ENCODE measurements at places on chromosomes 6 and 20.

DNA sequence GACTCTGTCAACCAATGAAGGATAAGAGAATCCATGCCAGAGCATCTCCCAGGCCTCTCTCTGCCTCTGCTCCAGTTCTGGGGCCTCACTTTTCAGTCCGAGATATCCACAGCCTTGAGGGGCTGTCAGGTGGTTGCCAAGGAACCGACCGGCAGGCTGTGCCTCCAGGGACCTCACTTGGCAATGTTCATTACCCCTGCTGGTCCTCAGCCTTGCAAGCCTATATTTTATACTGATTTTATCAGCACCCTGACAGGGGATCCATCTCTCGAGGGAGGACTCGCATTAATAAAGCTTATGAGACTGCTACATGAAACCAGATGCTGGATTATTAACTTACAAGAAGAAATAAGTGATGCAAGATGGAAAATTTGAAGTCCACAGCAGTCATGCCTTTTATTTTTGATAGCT lies 39.9 kb downstream of the TMC2 start:
- no peak for DNase-seq

DNA sequence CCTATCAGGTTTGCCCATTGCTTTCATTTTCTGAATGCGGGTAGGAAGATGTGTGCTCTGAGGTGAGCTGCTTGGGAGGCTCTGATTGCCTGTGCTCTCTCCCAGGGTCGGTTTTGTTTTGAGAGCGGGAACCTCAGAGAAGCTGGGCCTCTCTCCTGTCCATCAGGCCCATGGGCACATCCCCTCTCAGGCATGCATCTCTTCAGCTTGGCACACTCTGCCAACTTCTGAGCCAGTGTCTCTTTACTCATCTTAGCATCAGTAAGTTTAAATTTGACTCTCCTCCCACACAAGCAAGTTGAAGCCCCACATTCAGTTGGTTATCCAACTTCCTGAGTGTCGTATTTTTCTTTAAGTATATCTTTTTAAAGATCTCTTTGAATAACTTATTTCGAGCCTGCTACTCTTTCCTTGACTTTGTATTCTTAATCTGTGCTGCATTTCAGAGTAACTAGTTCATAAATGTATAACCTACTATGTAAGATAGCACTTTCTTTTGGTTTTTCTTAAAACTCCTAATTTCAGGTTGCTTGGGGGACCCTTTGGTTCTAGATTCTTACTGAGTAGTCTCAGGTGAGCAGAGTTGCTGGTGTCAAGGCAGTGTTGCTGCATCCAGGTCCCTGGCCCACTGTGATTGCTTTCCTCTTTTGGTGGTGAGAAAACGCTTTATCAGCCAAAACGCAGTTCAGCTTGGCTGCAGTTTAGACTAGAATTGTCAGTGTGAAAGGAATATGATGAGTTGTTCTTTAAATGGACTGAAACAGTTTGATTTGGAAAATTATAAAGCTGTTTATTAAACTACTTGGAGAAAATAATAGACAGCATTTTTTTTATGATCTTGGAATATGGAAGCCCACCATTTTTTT lies 54.8 kb downstream of the SNX9 start:
- no peak for DNase-seq

DNA sequence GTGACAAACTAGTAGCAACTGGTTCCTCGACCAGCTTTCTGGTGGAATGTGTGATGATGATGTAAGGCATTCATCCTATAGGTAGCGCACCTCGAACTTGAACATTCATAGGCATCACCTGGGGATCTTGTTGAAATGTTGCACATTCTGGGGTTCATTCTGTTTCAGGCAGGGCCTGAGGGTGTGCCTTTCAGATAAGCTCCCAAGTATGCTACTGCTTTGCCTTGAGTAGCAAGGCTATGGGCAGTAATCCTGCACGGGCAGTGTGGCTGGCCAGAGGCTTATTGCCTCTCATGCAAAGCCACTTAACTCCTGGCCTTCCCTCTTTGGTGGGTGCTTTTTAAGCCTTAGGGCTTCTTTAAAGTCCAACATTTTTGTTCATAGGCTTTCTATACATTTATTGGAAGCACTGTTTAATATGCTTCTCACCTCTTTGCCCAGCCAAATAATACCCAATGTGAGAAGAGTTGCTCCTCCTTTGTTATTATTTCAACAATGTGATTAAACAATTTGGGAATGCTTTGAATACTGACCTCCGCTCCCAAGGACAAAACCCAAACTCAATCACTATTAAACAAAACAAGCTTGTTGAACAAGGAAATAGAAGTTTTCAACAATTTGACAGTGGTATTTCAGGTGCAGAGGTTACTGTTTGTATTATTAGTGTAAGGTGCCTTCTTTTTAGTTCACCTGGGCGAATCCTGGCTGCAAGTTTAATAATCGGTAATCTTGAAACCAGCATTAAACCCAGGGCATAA lies 57.5 kb downstream of the JARID2 start:
- DNase-seq, result no peak

- DNase-seq, result no peak
These were observed 17.2 kb downstream of the ZBTB2 start for GRCh38 chr6:151374036-151374683.

DNA sequence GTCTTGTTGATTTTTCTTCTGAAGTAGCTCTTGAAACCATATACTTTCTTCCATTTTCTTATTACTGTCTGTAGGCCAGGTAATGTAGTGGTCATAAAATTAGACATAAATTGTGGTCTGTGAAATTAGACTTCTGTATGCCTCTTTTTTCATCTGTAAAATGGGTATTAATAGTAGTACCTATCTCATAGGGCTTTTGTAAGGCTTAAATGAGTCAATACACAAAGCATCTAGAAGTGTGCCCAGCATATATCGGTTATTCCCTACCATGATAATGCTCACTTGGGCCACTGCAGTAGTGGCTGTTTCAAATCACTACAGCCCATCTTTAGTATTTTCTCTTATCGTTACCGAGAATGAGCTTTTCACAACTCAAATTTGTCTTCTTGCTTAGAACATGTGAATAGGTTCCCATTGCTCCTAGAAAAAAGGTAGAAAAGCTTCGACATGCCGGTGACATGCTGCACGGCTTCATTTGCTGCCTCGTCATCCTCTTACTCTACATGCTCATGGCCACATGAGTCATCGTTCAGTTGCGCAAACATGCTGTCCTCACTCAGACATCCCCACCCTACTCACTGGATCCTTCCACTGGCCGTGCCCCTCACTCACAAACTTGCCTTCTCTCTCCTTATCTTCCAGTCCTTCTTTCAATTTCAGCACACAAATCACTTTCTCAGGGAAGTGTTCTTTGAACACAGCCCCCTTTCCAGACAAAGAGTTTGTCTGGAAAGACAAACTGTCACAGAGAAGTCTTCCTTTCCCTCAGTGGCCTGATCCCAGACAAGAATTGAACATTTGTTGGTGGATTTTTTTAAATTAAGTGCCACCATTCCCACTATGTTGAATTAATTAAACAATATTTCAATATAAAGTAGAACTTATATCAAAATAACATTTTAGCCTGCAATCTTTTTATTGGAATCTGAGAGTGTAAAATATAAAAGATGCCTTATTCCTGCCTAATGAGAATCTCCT lies 32.2 kb upstream of the ERVFRD-1 start:
- DNase-seq, result no peak

GRCh38 chr6:89500611-89501010 lies 67.7 kb downstream of the ANKRD6 start:
- DNase-seq, result no peak

GRCh38 chr6:53009056-53009455 lies 14.0 kb upstream of the GSTA4 start:
- DNase-seq, result no peak

DNA sequence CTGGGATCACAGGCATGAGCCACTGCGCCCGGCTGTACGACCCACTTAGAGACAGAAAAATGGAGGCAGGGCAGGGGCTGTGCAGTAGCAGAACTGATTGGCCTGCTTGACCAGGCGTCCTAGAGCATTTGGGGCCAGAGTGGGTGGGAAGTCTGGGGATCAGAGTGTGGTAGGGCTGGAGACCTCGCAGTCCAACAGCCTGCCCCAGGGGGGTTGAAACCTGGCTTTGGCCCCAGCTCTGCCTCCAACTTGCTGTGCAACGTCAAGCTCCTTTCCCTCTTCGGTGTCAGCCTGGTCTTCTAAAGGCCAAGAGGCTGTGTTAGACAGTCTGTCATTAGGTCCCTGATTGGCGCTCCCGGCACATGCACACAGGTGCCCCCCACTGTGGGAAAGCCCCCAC lies 15.3 kb upstream of the SPDEF start:
- DNase-seq, result no peak

- DNase-seq, result no peak
These were observed 104.0 kb downstream of the TFAP2A start for GRCh38 chr6:10310826-10311225.

GRCh38 chr20:9279918-9280401 lies 211.1 kb downstream of the PLCB4 start:
- DNase-seq, result no peak

- DNase-seq, result no peak
These were observed 3.6 kb downstream of the JARID2 start for GRCh38 chr6:15249371-15250019.

GRCh38 chr6:25623879-25624278 lies 28.1 kb upstream of the SCGN start:
- no peak for DNase-seq

- no peak for DNase-seq
These were observed 807 bp downstream of the SNHG17 start for GRCh38 chr20:38434301-38434741.

DNA sequence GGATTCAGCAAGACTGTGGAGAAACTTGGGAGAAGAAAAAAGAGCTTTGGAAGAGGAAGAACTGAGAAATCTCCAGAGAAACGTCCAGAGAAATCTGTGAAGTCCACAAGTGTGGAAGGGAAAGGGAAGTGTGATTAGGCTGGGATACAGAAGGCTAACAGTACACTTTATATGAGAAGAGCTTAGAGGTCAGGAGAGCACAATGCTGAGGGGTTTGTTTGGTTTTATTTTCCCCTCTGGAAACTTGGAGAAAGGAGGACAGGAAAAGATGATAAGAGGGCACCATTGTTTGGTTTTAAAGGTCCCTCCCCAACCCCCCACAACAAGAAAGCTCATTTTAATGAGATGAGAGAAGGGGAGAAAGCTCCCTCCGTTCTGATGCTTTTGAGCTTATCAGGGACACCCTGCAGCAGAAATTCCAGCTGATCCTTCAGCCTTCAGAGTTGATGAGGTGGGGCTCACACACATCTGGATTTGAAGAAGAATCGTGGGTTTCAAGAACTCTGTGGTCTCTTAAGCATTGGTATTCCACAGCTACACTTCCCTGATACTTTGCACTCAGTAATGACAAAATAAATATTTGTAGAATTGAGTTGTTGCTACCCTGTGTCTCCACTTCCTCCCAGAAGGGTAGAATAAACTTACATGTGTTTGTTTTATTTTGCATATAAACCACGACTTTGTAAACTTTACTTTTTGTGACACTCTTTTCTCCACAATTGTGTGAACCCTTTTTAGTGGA lies 1.9 kb downstream of the NT5E start:
- no peak for DNase-seq

- DNase-seq, result no peak
These were observed 196.1 kb downstream of the JARID2 start for GRCh38 chr6:15441981-15442380.

GRCh38 chr6:101114703-101115102 lies 233.6 kb upstream of the ASCC3 start:
- DNase-seq, result no peak

DNA sequence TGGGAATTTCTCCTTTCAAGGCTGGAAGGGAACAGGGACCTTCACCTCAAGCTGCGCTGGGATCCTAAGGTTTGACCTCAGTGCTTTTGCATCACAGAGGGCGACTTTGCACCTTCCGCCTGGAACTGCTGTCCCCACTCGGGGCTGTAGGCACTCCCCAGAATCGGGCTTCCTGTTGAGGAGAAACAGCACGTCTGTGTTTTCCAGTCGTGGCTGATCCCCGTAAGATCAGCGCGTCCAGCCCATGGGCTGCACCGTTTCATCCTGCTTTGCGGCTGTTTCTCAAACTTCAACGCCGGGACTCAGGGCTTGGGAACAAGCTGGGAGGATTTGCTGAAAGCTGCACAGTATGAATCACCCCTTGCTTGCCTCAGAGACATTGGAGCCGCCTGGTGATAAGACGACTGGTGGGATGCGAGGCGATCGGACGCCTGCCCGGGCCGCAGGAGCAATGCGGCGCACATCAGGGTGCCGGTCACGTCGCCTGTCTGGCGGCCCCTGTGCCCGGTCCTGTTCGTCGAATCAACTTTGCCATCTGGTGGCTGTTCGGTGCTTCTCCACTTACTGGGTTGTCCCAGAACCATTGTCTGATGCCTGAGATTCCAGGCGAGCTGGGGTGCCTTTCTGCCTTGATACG lies 53.6 kb upstream of the FRMD1 start:
- peak; percentile 75 for DNase-seq

- no peak for DNase-seq
These were observed 80.8 kb downstream of the CD164 start for GRCh38 chr6:109301418-109301817.

DNA sequence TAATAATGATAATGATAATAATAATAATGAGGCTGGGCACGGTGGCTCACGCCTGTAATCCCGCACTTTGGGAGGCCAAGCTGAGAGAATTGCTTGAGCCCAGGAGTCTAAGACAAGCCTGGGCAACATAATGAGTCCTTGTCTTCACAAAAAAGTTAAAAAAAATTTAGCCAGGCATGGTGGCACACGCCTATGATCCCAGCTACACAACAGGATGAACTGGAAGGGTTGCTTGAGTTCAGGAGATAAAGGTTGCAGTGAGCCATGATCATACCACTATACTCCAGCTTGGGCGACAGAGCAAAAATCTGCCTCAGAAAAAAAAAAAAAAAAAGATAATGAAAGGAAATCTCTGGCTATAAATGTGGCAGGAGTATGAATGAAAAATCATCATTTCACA lies 213.4 kb downstream of the HIVEP2 start:
- DNase-seq, result no peak

DNA sequence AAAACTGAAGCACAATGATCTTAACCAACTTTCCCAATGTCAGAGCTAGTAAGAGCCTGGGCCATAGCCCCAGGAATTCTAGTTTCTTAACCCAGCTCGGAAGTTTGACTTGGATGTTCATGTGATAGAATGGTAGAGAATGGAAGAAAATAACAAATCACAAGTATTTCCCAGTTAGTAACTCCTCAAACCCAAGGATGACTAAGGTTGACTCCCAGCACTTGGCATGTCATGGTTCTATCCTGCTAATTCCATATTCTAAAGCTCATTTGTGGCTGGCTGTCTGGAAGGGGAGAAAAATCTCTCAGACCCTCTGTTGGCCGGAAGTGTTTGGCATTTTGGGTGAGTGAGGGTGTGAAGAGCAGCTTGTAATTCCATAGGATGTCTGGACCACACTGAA lies 248.7 kb downstream of the RFPL4B start:
- no peak for DNase-seq

GRCh38 chr6:31615748-31616147 lies 714 bp downstream of the AIF1 start:
- no peak for DNase-seq
